ENCODE measurements at places on chromosomes 3 and 15.

GRCh38 chr15:80173022-80173759 lies 20.4 kb downstream of the FAH start:
- DNase-seq, result peak; percentile 70

DNA sequence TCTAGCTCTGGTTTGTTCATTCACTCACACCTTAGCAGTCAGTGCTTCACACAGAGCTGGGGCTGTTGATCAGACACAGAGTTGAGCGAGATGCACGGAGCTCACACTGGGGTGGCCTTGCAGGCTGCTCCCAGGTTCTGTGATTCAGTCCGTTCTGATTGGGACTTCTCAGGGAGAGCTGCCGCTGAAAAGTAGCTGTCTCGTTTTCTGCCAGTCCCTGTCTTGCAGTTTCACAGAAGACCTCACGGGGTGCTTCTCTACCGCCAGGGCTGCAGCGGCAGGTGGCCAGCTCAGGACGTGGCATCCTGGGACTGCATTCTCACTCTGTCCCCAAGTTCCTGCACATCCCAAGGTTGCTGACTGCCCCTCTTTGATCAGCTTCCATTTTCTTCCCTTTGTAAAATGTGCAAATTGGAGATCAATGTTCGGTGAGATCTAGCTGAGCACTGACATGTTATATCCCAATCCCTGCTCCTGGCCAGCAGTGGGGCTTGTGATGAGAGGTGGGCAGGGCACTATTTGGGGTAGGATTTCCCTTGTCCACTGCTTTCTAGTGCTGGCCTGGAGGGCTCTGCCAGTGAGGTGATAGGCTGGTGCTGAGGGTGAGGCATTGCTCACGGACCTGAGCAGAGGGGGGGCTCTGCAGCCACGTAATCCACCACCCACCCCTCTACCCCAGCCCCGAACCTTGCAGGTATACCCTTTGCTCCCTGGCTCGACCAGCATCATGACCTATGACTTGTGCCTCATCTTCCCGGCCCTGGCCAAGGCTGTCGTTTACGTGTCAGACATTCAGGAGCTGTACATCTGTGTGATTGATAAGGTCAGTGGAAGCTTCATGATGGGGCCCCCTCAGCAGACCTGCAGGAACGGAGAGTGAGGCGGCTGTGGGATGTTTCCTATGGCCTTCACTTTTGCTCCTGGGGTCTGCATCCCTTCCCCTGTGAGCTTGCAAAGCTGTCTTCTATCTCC lies 5.3 kb upstream of the TXNRD3 start:
- no peak for DNase-seq

DNA sequence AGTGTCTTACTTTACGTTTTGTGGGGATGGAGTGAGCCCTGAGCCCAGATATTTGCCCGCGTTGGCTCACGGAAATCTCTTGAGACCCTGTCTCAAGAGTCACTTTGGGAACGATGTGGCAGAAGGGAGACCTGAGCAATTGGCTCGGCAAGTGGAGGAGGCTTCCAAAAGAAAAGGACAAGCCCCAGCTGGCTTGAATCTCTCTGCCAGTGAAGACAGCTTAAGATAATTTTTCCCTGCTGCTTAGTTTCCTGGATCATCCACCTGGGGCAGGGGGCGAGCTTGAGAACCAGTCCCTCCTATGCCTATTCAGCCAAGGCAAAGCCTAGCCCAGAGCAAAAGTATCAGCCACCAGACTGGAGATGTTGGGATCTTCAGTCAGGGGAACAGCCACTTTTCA lies 708 bp downstream of the SEC22A start:
- DNase-seq, result no peak

GRCh38 chr3:42991341-42992315 lies 12.5 kb downstream of the GASK1A start:
- no peak for DNase-seq

GRCh38 chr15:77614251-77614806 lies 18.4 kb downstream of the LINGO1 start:
- DNase-seq, result no peak

DNA sequence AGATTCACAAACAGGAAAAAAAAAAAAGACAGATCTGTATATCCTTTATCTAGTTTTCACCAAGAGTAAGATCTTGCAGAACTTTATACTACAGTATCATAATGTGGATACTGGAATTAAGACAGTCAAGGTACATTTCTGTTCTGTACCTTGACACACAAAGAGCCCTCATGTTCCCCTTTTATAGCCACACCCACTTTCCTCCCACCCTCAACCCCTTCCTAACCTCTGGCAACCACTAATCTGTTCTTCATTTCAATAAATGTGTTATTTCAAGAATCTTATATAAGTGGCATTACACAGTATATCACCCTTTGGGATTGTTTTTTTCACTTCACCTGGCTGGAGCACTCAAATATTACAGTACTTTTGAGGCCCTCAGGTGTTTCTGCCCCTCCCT lies 3.6 kb upstream of the RAB6B start:
- no peak for DNase-seq

- DNase-seq, result no peak
These were observed 532 bp upstream of the SELENOT start for GRCh38 chr3:150602426-150603152.

- DNase-seq, result no peak
These were observed 386.0 kb upstream of the LRRC3B start for GRCh38 chr3:26236531-26236930.

- DNase-seq, result no peak
These were observed 176.9 kb downstream of the TNIK start for GRCh38 chr3:171283183-171283847.

DNA sequence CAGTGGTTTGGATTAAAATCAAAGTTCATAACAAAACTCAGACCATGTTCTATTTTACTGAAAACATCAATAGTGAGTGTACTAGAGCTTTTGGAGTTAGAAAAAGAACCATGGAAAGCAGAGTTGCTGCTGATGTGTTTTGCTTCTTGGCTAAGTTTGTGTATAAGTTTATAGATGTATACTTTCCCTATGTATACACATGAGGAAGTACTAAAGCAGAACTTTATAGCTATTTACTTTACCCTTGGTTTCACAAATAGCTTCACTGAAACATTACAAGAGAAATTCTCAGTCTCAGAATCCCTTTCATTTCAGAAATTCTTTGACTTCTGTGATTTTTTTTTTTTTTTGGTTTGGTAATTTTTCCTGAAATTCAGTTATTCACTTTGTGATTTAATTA lies 229.0 kb downstream of the PTPRG start:
- DNase-seq, result no peak

Measured in COR-L47 (cell line).